ENCODE measurements at places on chromosomes 3 and 15.

GRCh38 chr3:58566398-58567250 is 10.6 kb downstream of the FAM107A start:
- DNase-seq: no peak

- no peak for DNase-seq
Observed at GRCh38 chr15:64542091-64542490, 81.7 kb downstream of the ZNF609 start.

DNA sequence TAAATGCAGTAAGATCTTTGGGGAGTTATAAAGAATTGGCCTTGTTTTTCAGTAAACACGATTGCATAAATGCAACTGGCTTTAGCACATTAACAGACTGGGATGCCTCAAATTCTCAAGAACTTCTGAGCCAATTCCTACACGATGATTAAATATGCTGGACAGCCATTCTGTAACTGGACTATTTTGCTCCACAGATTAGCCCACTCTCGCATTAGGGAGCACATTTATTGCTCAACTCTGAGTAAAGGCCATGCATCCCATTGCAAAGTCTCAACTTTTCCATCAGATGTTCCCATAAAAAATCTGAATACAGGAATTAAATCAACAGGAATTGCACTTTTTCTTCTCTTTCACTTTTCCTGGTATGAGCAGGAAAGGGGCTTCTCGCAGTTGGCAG is 66.7 kb upstream of the PRICKLE2 start:
- DNase-seq: no peak

DNA sequence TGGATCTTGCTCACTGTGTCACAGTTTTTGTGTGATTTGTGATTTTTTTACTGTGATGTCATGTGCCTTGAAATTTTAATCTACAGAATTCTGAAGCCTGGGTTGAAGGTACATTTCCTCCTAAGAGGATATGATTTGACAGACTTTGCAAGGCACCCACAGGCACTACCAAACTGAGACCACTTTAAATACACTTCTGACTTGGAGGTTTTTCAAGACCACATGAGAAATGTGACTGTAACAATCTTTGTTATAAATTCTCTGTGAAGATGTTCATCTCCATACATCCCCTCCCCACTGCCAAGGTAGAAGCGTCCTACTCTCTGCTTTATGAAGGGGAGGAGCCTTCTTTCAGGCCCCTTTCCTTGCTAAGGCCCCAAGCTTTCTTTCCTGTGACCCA is 22.8 kb downstream of the UBXN7 start:
- no peak for DNase-seq

GRCh38 chr3:117735481-117736101 is 1026.0 kb downstream of the TUSC7 start:
- no peak for DNase-seq

GRCh38 chr3:118412503-118412902 is 622.1 kb downstream of the IGSF11 start:
- DNase-seq: no peak

DNA sequence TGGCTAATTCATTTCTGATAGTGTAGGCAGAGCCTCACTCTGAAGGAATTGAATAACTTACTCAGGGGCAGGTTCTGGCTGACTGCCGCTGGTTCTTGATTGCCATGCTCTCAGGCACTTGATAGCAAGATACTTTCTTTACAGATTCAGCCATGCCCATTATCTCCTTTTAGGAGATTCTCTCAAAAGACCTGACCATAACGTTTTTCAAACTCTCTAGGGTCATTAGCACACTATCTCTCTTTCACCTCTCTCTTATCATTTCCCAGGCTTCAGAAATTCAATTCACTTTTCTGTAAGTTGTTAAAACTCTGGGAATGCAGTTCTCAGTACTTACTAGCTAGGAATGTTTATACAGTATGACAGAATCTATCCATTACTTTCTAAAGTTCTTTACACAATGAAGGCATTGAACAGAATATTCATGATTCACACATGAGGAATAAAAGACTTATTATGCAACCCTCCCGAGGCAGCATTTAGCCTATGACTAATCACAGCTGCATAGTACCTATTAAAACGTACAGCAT is 850.3 kb upstream of the CADM2 start:
- DNase-seq: no peak

DNA sequence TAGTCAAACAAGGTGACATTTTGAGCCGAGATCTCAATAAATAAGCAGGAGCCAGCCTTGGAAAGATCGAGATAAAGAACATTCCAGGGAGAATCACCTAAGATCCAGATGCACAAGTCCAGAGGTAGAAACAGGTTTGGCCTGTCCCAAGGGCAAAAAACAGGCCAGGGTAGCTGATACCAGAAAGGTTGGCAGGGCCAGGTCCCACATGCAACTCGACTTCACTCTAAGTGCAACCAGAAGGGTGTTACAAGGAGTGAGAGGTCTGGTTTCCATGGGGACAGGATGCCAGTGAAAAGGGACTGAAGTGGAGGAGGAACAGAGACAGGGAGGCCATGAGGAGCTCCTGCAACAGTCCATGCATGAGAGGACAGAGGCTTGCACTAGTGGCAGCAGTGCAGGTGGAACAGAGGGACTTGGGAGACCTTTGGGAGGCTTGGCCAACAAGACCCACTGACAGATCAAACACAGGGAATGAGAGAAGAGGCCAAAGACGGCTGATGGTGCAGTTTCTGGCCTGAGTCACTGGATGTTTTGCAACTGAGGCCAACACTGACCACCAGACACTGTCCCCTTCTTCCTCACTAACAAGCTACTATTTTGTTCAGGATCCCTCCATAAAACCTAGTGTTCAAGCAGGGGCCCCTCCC is 5.2 kb downstream of the TPRA1 start:
- DNase-seq: no peak

- DNase-seq: no peak
Observed at GRCh38 chr3:31300456-31301443, 232.0 kb upstream of the STT3B start.

DNA sequence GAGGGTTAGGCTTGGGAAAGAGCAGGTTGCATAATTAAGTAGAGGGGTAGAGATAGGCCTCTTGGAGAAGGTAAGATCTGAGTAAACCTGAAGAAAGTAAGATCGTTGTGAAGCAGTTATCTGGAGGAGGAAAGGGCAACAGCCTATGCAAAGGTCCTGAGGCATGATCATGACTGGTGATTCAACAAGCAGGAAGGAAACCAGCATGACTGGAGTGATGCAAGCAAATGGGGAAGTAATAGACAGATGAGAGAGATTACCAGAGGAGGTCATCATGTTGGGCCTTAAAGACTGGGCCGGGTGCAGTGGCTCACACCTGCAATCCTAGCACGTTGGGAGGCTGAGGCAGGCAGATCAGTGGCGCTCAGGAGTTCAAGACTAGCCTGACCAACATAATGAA is 360.2 kb downstream of the EPHB1 start:
- no peak for DNase-seq

- no peak for DNase-seq
Observed at GRCh38 chr3:15273227-15273626, 59.2 kb downstream of the SH3BP5 start.

All from activated naive CD4-positive, alpha-beta T cell (primary cell).